ENCODE measurements at places on chromosomes 4 and X.

DNA sequence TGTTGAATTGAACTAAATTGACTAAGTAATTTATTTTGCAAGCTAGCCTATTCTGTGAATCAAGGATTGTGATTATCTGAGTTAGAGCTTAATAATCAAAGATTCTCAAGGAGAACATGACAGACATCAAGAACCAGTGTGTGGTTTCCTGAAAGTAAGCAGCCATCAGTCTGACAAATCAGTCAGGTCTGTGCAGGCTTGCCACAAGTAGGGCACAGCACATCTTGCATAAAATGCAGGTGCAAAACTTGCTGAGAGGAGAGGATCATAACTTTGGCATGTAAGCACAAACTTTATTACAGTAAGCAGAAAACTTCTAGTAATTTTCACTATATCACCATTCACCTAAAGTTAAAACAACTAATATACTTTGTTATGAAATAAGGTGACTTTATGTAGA, 22.5 kb downstream of the FAM241A start:
- no peak for DNase-seq

DNA sequence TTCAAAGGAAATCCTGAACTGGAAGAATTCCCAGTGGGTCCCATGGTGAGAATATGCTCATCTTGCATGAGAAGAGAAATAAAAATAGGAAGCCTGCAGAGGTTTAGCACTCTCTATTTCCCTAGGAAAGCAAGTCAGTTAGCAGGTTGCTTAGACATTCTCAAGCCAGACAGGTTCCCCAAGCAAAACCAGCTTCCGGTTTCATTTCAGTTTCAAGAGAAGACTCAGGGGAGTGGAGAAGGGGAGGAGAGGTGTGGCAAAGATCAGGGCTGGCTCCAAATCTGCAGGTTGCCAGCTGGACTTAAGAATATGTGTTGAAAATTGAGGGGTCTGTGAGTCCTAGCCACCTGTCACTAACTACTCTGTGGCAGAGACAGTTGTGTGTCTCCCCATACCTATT, 107.5 kb downstream of the CLNK start:
- DNase-seq = no peak

DNA sequence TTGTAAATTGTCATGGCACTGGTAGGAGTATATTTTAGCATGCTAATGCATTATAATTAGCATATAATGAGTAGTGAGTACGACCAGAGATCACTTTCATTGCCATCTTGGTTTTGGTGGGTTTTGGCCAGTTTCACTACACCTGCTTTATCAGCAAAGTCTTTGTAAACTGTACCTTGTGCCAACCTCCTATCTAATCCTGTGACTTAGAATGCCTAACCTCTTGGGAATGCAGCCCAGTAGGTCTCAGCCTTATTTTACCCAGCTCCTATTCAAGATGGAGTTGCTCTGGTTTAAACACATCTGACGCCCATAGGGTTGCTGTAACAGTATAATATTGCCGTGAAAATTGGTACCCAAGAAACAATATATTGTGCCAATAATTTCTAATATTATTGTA, 159.4 kb downstream of the MAGEB5 start:
- DNase-seq = no peak

DNA sequence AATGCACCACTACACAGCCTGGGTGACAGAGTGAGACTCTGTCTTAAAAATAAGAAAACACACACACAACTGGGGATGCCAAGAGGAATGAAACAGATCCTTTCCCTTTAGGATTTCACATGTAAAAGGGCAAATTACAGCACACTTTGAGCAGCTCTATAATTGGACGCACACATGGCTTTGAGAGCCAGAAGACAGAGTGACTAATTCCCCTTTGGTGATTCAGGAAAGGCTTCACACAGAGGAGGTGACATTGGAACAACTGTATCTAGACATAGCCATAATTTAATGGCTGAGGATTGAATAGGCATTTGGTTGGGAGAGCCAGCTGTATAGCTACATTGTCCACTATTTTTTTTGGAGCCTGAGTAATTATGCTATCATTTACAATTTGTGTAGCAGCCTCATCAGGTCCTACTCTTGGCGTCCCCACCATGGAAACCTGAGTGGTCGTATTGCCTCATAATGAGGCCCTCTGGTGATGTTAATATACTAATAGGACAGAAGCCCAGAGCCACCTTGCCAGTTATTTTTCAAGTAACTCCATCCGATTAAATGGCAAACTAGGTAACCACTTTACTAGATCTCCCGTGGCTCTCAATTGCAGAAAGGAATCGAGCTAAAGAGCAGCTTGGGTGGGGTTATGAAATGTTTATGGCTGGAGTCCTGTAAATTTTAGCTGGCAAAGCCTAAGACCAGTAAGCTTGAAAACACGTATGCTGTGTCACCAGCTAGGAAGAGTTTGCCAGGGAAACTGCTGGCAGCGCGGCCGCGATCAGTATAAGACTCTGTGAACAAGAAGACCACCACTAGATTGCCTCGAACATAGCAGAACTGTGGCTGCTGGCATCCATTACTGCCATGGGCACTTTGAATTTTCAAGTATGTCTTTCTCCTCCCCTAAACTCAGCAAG, 8.5 kb upstream of the PPEF1 start:
- no peak for DNase-seq

- no peak for DNase-seq
Measured at GRCh38 chr4:139253713-139254112, 26.3 kb downstream of the MGARP start.

Measured in activated CD8-positive, alpha-beta memory T cell treated with anti-CD3 and anti-CD28 coated beads for 48 hours (primary cell).